Muscle of leg (tissue), 16 donors: ENCODE measurements at places on chromosomes 12 and 14. TPM values are rescaled to one million over a fixed set of nuclear protein-coding genes. Genes with fewer than 3 reads are reported as not detected.

Gene RNASE7
- total RNA-seq, result not detected

Gene PRH2
- total RNA-seq, result not detected

Gene NEUROD4
- under 0.01 TPM for total RNA-seq

Gene SERPINA10
- total RNA-seq, result not detected

Gene MYF5
- 31.1 TPM for total RNA-seq

Gene NYNRIN
- 16.5 TPM for total RNA-seq

Gene HOTAIR
- 1.8 TPM for total RNA-seq

Gene DDN
- 19.2 TPM for total RNA-seq
